ENCODE measurements at places on chromosomes 1 and 21. TPM values are rescaled to one million over a fixed set of nuclear protein-coding genes. Genes with fewer than 3 reads are reported as not detected.

KRTAP20-1 gene
- total RNA-seq = not detected

IVL gene
- 1.9 TPM for total RNA-seq

SMPDL3B gene
- total RNA-seq = 9.7 TPM

GBP3 gene
- 95.4 TPM for total RNA-seq

CRP gene
- total RNA-seq = 3.6 TPM

CA6 gene
- not detected for total RNA-seq

SYT6 gene
- not detected for total RNA-seq

VAV3 gene
- total RNA-seq = 38.2 TPM

GFI1 gene
- total RNA-seq = 0.31 TPM

RGS13 gene
- total RNA-seq = not detected

CNKSR1 gene
- 28.1 TPM for total RNA-seq

GRCh38 chr21:41095983-41096382, 72.0 kb upstream of the BACE2 start:
- H3K36me3 ChIP-seq = no peaks in the 10 kb centered on the region
- no peaks in the 10 kb centered on the region for H3K4me1 ChIP-seq
- DNase-seq = no peak
- no peak overlapping the region for H3K4me3 ChIP-seq

GRCh38 chr1:213931836-213932235, 55.9 kb upstream of the PROX1 start:
- no peak overlapping the region for H3K4me3 ChIP-seq
- no peaks in the 10 kb centered on the region for H3K36me3 ChIP-seq
- no peak overlapping the region for H3K27ac ChIP-seq
- no peak for DNase-seq
- H3K27me3 ChIP-seq = peaks cover 95% of the 10 kb centered on the region

- no peaks in the 10 kb centered on the region for H3K27me3 ChIP-seq
- DNase-seq = no peak
- peaks cover 39% of the 10 kb centered on the region for H3K4me1 ChIP-seq
- peaks cover 1% of the 10 kb centered on the region for H3K36me3 ChIP-seq
- H3K4me3 ChIP-seq = no peak overlapping the region
Measured at GRCh38 chr1:183847641-183848040, 42.7 kb downstream of the RGL1 start.

- peaks cover 62% of the 10 kb centered on the region for H3K4me1 ChIP-seq
- peak; percentile 52 for DNase-seq
- peak overlapping the region; percentile 79 for H3K27ac ChIP-seq
- no peaks in the 10 kb centered on the region for H3K27me3 ChIP-seq
- peaks cover 93% of the 10 kb centered on the region for H3K36me3 ChIP-seq
- H3K4me3 ChIP-seq = no peak overlapping the region
Measured at GRCh38 chr1:12600880-12601633, 17.0 kb downstream of the DHRS3 start.

DNA sequence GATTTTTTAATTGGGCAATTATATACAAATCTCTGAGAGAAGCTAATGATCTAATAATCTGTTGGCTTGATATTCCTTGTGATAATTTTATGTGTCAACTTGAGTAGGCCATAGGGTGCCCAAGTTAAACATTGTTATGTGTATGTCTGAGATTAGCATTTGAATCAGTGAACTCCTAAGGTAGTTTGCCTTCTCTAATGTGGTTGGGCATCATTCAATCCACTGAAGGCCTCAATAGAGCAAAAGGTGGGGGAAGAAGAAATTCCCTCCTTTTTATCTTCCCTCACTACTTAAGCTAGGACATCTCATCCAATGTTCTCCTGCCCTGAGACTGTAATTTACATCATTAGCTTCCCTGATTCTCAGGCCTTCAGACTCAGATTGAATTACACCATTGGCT, 394.5 kb downstream of the LMO4 start:
- H3K4me3 ChIP-seq = no peak overlapping the region
- no peaks in the 10 kb centered on the region for H3K27me3 ChIP-seq
- peaks cover 24% of the 10 kb centered on the region for H3K4me1 ChIP-seq

DNA sequence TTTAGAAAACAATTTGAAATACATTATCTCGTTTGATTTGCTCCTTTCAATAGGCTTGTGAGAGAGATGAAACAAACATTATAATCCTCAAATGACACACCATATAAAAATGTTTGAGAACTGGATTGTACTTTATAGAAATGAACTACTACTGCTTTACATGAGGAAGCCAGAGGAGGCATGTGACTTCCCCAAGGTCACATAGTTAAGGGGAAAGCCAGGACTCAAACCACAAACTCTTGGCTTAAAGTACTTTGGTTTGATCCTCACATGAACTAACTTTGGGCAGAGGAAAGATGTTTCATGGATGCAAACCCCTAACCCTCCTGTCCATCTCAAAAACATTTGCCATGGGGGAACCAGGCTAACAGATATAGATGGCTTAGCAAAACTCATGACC, 4.7 kb downstream of the ARHGEF11 start:
- H3K4me3 ChIP-seq = no peak overlapping the region
- H3K27ac ChIP-seq = no peak overlapping the region
- no peaks in the 10 kb centered on the region for H3K27me3 ChIP-seq
- peaks cover 56% of the 10 kb centered on the region for H3K4me1 ChIP-seq
- peaks cover 24% of the 10 kb centered on the region for H3K36me3 ChIP-seq

GRCh38 chr1:99538618-99538956, 107.3 kb upstream of the PALMD start:
- H3K4me3 ChIP-seq = peak overlapping the region; percentile 40
- peak overlapping the region; percentile 69 for H3K27ac ChIP-seq
- no peaks in the 10 kb centered on the region for H3K36me3 ChIP-seq
- no peak for DNase-seq
- H3K4me1 ChIP-seq = peaks cover 38% of the 10 kb centered on the region
- H3K27me3 ChIP-seq = no peaks in the 10 kb centered on the region

DNA sequence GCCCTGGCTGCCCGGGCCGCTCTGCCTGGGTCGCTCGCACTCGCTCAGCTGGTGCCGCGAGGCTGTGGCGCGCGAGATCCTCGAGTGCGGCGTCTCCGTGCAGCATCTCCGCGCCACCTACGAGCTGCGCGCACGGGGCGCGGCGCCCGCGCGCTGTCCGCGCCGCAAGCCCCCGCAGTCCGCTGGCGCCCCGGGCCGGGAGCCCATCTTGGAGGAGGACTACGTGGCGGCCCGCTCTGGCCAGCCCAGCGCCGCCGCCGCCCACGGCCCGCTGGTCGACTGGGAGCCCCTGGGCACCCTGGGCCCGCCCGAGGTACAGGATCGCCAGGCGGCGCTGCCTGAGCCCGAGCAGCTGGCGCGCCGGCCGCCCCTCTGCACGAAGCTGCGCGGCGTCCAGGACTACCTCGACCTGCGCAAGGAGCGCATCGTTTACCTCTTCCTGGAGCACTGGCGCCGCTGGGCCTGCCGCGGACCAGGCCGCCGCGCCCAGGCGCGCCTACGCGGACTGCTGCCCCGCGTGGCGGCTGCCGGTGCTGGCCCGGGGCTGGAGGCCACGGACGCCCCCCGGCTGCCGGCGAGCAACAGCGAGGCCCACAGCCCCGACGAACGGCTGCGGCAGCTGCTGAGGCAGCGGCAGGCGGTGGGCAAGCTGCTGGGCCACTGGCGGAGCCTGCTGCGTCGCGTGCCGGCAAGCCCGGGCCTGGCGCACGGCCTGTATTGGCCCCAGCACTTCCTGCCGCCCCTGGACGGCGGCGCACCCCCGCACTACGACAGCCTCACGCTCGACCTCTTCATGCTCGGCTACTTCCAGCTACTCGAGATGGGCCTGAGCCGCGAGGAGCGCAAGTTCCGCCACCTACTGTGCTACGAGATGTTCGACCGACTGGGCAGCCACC, 10.9 kb downstream of the TNFRSF25 start:
- no peaks in the 10 kb centered on the region for H3K4me1 ChIP-seq
- no peak overlapping the region for H3K4me3 ChIP-seq
- no peaks in the 10 kb centered on the region for H3K36me3 ChIP-seq
- peaks cover 3% of the 10 kb centered on the region for H3K27me3 ChIP-seq

DNA sequence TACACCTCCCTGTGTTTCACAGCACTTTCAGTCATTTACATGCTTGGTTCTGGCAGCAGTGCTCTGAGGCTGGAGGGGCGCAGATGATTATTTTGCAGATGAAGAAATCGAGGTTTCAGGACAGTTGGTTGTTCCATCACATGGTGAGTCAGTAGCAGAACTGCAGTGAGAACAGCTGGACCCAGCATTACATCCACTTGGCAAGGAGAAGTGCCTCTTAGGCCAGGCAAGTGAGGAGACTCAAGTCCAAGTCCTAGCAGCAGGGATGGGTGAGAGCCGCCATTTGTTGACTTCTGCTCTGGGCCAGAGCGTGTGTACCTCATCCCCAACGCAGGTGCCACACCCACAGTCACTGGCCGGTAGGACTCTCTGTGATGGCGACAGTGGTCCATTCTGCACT, 26.8 kb upstream of the EPHA8 start:
- H3K4me1 ChIP-seq = peaks cover 8% of the 10 kb centered on the region
- H3K36me3 ChIP-seq = no peaks in the 10 kb centered on the region
- no peak overlapping the region for H3K27ac ChIP-seq
- DNase-seq = no peak
- H3K27me3 ChIP-seq = no peaks in the 10 kb centered on the region

DNA sequence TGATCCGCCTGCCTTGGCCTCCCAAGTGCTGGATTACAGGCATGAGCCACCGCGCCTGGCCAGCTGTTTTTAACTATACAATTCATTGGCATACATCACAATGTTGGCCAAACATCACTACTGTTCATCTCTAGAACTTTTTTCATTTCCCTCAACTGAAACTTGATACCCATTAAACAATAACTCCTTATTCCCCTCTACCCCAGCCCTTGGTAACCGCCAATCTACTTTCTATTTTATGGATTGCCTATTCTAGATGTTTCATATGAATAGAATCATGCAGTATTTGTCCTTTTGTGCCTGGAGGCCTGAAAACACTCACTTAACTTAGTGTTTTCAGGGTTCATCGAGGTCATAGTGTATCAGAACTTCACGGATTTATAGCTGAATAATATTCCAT, 16.2 kb downstream of the BTF3L4 start:
- no peak overlapping the region for H3K4me3 ChIP-seq
- H3K36me3 ChIP-seq = peaks cover 43% of the 10 kb centered on the region
- no peaks in the 10 kb centered on the region for H3K27me3 ChIP-seq
- peaks cover 7% of the 10 kb centered on the region for H3K4me1 ChIP-seq

- H3K4me1 ChIP-seq = peaks cover 8% of the 10 kb centered on the region
- H3K4me3 ChIP-seq = peak overlapping the region; percentile 47
- H3K36me3 ChIP-seq = peaks cover 9% of the 10 kb centered on the region
- no peak overlapping the region for H3K27ac ChIP-seq
- no peaks in the 10 kb centered on the region for H3K27me3 ChIP-seq
Measured at GRCh38 chr1:31815307-31815645, 546 bp downstream of the SPOCD1 start.

- no peaks in the 10 kb centered on the region for H3K36me3 ChIP-seq
- H3K4me1 ChIP-seq = no peaks in the 10 kb centered on the region
- no peak for DNase-seq
Measured at GRCh38 chr1:38332649-38333310, 286.2 kb upstream of the POU3F1 start.

DNA sequence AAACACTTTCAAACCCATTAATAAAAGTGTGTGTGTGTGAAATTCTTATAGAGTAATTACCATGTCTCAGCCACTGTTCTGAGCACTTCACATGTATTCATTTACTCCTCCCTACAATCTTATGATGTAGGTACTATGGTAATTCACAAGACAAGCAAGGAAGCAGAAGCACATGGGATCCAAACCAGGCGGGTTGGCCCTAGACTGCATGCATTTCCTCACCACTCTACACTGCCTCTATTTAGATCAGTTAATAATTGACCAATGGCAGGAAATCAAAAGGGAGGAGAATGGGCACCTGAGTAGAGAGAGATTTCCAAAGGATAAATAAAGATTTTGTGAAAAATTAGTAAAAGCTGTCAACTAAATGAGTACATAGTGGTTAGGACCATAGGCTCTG, 15.7 kb downstream of the MAP3K21 start:
- no peak overlapping the region for H3K4me3 ChIP-seq
- no peaks in the 10 kb centered on the region for H3K27me3 ChIP-seq
- DNase-seq = peak; percentile 64
- peak overlapping the region; percentile 61 for H3K27ac ChIP-seq

GRCh38 chr21:19236209-19236608, 832.6 kb upstream of the TMPRSS15 start:
- H3K4me1 ChIP-seq = no peaks in the 10 kb centered on the region
- H3K36me3 ChIP-seq = no peaks in the 10 kb centered on the region
- H3K4me3 ChIP-seq = no peak overlapping the region
- no peaks in the 10 kb centered on the region for H3K27me3 ChIP-seq
- DNase-seq = no peak

DNA sequence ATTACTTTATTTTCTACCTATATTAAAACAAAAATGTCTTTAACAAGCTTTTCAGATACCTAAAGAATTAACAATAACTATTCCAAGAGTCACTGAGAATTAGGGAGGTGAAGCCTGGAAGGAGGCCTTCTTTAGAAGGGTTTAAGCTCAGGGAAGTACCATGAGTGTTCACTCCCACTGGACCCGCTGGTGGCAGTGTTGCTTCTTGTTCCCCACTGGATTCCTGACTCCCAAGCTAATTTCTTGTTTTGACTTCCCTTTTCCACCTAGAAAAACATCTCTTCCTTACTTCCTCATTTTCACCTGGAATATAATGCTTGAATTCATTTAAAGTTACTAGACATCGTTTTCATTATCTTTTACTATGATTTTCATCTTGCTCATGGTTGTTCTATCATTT, 264.2 kb downstream of the HMCN1 start:
- peak; percentile 11 for DNase-seq
- no peak overlapping the region for H3K4me3 ChIP-seq
- H3K4me1 ChIP-seq = peaks cover 10% of the 10 kb centered on the region
- H3K27ac ChIP-seq = no peak overlapping the region
- no peaks in the 10 kb centered on the region for H3K27me3 ChIP-seq

GRCh38 chr1:71228742-71229365, 148.0 kb upstream of the ZRANB2 start:
- H3K4me1 ChIP-seq = no peaks in the 10 kb centered on the region
- H3K27me3 ChIP-seq = no peaks in the 10 kb centered on the region
- no peak for DNase-seq
- no peak overlapping the region for H3K27ac ChIP-seq

- no peaks in the 10 kb centered on the region for H3K27me3 ChIP-seq
- no peaks in the 10 kb centered on the region for H3K36me3 ChIP-seq
- DNase-seq = no peak
- no peak overlapping the region for H3K4me3 ChIP-seq
Measured at GRCh38 chr1:233972563-233972950, 68.1 kb downstream of the SLC35F3 start.

GRCh38 chr1:231724041-231724440, 97.5 kb downstream of the DISC1 start:
- H3K4me3 ChIP-seq = no peak overlapping the region
- H3K36me3 ChIP-seq = no peaks in the 10 kb centered on the region
- no peak overlapping the region for H3K27ac ChIP-seq
- DNase-seq = no peak
- no peaks in the 10 kb centered on the region for H3K27me3 ChIP-seq

- no peak overlapping the region for H3K27ac ChIP-seq
- H3K27me3 ChIP-seq = no peaks in the 10 kb centered on the region
- H3K4me1 ChIP-seq = no peaks in the 10 kb centered on the region
- no peak overlapping the region for H3K4me3 ChIP-seq
Measured at GRCh38 chr1:241129207-241129960, 227.6 kb downstream of the RGS7 start.

GRCh38 chr1:218490406-218490922, 145.3 kb downstream of the TGFB2 start:
- no peaks in the 10 kb centered on the region for H3K27me3 ChIP-seq
- H3K4me1 ChIP-seq = peaks cover 63% of the 10 kb centered on the region
- peak overlapping the region; percentile 12 for H3K27ac ChIP-seq

GRCh38 chr1:50084389-50084788, 24.3 kb upstream of the ELAVL4 start:
- H3K36me3 ChIP-seq = no peaks in the 10 kb centered on the region
- no peak overlapping the region for H3K4me3 ChIP-seq
- no peak for DNase-seq
- no peak overlapping the region for H3K27ac ChIP-seq
- H3K27me3 ChIP-seq = peaks cover 12% of the 10 kb centered on the region

Data from Calu3 (cell line).